ENCODE measurements at places on chromosomes 6 and 20.

DNA sequence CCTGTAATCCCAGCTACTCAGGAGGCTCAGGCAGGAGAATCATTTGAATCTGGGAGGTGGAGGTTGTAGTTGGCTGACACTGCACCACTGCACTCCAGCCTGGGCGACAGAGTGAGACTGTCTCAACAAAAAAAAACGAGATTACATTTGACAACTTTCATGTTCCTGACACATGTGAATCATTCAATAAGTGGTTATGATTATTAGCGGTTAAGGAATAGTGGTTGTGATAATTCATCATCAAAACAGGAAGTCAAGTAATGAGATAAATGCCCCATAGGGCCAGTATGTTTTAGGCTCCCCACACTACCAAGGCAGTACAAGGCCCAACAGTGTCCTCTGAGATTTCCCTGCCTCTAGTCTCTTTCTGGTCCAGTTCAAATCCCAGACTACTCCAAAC is 2.5 kb downstream of the HDDC2 start:
- no peak for DNase-seq

GRCh38 chr20:37816003-37816402 is 86.9 kb upstream of the VSTM2L start:
- no peak for DNase-seq

- no peak for DNase-seq
Measured at GRCh38 chr6:135537741-135538301, 40.3 kb upstream of the AHI1 start.

GRCh38 chr6:150730801-150731457 is 131.2 kb downstream of the PLEKHG1 start:
- no peak for DNase-seq

DNA sequence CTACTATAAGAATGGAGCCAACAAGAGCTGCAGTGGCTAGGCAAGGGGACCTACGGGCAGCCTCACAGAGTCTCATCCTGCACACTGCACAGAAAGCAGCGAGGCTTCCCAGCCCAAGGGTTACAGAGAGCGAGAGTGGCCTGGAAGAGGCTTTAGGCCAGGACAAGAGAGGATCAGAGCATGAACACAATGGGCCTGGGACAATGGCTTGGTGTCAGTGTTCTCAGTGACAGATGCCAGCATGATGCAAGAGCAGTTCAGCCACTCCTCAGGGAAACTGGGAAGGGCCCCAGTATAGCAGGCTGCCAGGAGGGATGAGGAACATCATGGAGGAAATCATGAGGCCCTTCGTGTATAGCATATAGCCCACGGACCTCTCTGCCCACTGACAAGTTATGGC is 108.0 kb downstream of the NUS1 start:
- DNase-seq: no peak

GRCh38 chr6:47258724-47259347 is 50.9 kb downstream of the TNFRSF21 start:
- no peak for DNase-seq

DNA sequence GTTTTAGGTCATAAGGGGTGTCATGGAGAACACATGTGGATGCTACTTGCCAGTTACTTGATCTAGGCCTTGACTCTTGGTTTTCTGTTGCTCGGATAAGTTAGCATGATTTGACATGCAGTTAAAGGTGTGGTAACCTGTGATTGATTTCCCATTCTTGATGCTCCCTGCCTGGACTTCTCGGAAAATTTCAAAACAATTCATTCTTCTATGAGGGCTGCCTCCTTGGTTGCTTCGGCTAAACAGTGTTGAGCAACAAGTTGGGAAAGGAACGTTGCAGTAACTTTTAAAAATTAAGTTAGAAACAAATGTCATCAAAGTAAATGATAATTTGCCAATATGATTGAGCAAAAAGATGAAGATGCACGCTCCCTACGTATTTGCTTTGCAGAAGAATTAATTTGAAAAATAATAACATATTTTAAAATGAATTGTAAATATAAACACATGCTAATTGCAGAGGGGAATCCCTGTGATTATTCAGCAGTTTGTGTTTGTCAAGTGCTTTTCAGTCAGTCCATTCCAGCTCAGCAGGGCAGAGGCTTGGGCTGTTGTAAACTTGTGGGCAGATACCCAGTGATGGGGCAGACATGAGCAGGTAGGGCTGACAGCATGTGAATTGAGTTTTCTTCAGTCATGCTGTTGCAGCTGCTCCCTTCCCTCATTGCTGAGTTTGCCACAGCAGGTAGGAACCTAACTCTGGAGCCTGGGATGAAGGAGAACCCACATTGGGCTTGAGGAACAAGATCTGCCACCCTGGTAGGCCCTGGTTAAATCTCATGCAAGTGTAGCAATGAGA is 110.2 kb downstream of the ESR1 start:
- DNase-seq: no peak

DNA sequence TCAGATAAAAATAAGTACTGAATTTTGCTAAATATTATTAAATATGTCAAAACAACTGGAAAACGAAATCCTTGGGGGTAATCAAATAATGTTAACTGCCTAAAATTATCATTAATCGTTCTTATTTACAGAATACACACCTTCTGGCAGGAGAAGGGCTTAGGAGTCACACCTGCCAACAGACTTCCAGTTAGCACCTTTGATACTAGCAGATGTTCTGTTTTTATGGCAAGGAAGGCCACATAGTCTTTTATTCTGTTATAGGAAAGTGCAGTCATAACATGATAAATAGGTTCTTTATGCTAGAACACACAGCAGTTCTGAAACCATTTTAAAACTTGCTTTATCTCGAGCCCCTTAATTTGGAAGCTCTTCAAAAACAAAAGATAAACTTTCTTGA is 464.1 kb downstream of the UTRN start:
- no peak for DNase-seq

- DNase-seq: no peak
Measured at GRCh38 chr6:168541307-168541706, 100.3 kb downstream of the SMOC2 start.

GRCh38 chr6:107592806-107593205 is 102.9 kb downstream of the SOBP start:
- DNase-seq: no peak

Measured in GDM1 (cell line).